HuH-7.5 (cell line): ENCODE measurements at places on chromosomes 5 and 9.

- no peak for DNase-seq
These were observed 388.4 kb upstream of the PTGER4 start for GRCh38 chr5:40291338-40291737.

GRCh38 chr5:130514984-130515690 lies 610.9 kb downstream of the CHSY3 start:
- DNase-seq: no peak

GRCh38 chr5:91142386-91142785 lies 240.7 kb downstream of the ARRDC3 start:
- no peak for DNase-seq

GRCh38 chr5:29307478-29307877 lies 1886.0 kb upstream of the CDH6 start:
- DNase-seq: no peak

DNA sequence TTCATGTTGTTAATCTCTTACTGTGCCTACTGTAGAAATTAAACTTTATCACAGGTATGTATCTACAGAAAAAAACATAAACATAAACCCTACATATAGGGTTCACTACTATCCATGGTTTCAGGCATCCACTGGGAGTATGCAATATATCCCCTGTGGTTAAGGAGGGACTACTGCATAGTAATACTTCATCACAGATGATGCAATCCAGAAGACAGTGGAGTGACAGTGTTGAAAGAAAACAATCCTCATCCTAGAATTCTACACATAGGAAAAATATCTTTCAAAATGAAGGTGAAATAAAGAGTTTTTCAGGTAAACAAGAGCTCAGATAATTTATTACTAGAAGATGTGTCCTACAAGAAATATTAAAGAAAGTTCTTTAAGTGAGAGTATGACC lies 105.9 kb downstream of the HOMER1 start:
- no peak for DNase-seq

DNA sequence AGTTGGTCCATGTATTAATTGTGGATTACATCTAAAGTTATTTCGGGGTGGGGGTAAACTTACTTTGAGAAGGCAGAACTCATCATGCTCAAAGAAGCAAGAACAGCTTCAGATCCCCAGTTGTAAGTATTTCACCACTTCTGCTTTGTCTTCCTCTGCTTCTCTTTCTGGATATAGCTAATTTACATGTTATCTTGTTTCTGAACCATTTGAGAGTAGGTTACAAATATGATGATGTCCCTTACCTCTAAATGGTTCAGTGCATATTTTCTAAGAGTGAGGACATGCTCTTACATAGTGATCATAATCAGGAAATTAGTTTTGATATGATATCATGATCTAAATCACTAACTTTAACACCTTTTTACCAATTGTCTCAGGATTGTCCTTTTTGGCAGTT lies 11.9 kb downstream of the TRIO start:
- no peak for DNase-seq

DNA sequence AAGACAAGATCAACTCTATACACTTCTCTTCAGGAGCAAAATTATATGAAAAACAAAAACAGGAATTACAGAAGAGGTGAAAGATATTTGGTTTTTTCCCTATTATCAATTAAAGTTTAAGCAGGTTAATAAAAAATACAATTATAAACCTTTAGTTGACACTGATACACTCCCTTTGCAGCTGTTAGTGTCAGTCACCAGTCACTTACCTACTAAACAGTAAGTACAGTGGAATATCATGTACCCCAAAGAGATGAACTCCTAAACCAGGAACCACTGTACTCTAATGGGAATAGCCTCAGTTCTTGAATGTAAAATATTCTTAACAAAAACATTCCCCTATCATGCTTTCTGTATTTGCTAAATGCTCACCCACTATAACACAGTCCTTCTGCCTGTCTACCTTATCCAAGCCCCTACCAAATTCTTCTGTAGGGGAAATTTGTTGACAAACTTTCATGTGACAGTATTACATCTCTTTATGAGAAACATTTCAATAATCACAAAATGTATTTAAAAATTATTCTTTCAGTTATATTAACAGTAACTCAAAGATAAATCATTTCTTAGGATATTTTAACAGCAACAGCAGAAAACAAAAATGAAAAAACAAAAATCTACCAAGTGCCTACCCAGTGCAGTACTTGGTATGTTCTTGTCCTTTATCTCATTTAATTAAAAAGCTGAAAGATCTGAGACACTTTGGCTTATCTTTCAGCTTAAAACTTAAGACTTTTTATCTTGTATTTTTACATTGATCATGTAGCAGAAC lies 212.8 kb downstream of the MLLT3 start:
- no peak for DNase-seq

GRCh38 chr9:4501147-4501507 lies 10.9 kb downstream of the SLC1A1 start:
- DNase-seq: no peak

DNA sequence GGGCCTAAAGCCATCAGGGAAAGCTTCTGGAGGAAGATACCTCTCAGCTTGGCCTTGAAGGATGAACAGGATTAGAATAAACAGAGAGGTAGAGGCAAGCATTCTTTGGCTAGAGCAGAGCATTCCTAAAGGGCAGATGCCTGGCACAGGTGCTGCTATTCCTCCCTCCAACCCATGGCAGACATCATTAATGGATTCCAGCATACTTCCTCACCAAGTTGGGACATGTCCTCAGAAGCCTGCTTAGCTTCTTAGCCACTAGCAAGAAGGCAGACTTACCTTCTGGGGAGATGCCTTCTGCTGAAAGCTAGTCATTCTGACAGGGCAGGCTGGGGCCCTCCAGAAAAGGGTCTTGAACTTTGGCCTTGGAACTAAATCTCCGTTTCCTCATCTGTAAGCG lies 122.0 kb downstream of the RGS3 start:
- no peak for DNase-seq
